Ascending aorta (tissue), 2 donors: ENCODE measurements at places on chromosomes 16 and 17. TPM values are rescaled to one million over a fixed set of nuclear protein-coding genes. Genes with fewer than 3 reads are reported as not detected.

NKD1 gene
- total RNA-seq = 33.2 TPM

ODAD4 gene
- not detected for total RNA-seq

HYDIN gene
- 1.2 TPM for total RNA-seq

MFAP4 gene
- total RNA-seq = 280 TPM

ANKFN1 gene
- total RNA-seq = not detected

SEPTIN12 gene
- not detected for total RNA-seq

DHRS7C gene
- total RNA-seq = not detected
